ENCODE measurements at places on chromosomes 1 and 21. TPM values are rescaled to one million over a fixed set of nuclear protein-coding genes. Genes with fewer than 3 reads are reported as not detected.
A peak's percentile ranks its signal among the peaks of the same experiment; 100 is the strongest.

- H3K27me3 ChIP-seq: no peaks in the 10 kb centered on the region
- no peak overlapping the region for H3K27ac ChIP-seq
- no peak for DNase-seq
These were observed 80.3 kb downstream of the SLC35A3 start for GRCh38 chr1:100050139-100050538.

Gene ETNK2
- 0.91 TPM for total RNA-seq

Gene KDM5B
- 22.7 TPM for total RNA-seq

Gene KRTAP12-2
- total RNA-seq: not detected

Gene MYOM3
- total RNA-seq: not detected

DNA sequence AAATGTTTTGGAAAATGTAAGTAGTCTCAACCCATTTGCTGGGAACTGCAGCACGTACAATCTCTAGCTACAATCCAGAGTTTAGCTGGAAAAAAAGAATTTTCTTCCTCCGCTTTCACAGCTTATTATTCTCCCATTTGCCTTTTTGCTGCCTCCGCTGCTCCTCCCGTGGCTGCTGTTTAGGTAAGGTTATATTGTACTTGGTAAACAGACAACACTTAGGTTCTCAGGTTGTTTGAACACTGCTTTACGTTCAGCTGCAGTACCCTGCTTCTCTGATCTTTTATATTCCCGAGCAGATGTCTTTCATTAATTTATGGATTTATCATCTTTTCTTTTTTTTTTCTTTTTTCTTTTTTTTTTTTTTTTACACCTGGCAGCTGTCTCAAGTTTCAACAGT is 14.3 kb downstream of the PROX1 start:
- H3K4me3 ChIP-seq: no peak overlapping the region
- no peaks in the 10 kb centered on the region for H3K36me3 ChIP-seq
- H3K27me3 ChIP-seq: no peaks in the 10 kb centered on the region
- no peaks in the 10 kb centered on the region for H3K4me1 ChIP-seq
- H3K27ac ChIP-seq: no peak overlapping the region
- no peak for DNase-seq

DNA sequence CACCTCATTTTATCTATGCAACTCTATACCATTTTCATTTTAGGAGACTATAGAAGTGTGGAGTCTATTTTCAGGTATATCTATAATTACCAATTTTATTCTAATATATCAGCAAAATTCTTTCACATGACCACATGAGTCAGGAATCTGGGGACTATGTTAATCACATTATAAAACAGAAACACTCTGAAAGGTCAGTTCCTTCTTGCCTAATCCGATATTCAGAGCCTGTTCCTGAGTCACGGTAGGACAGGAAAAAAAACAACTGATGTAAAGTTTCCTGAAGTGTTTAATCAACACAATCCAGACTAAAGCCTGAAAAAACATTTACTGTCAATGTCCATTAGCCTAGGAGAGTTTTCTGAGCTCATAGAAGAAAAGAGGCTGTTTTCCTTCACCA is 1902.3 kb downstream of the NCAM2 start:
- H3K36me3 ChIP-seq: no peaks in the 10 kb centered on the region
- no peak overlapping the region for H3K4me3 ChIP-seq
- H3K27ac ChIP-seq: no peak overlapping the region
- H3K27me3 ChIP-seq: no peaks in the 10 kb centered on the region
- no peaks in the 10 kb centered on the region for H3K4me1 ChIP-seq

DNA sequence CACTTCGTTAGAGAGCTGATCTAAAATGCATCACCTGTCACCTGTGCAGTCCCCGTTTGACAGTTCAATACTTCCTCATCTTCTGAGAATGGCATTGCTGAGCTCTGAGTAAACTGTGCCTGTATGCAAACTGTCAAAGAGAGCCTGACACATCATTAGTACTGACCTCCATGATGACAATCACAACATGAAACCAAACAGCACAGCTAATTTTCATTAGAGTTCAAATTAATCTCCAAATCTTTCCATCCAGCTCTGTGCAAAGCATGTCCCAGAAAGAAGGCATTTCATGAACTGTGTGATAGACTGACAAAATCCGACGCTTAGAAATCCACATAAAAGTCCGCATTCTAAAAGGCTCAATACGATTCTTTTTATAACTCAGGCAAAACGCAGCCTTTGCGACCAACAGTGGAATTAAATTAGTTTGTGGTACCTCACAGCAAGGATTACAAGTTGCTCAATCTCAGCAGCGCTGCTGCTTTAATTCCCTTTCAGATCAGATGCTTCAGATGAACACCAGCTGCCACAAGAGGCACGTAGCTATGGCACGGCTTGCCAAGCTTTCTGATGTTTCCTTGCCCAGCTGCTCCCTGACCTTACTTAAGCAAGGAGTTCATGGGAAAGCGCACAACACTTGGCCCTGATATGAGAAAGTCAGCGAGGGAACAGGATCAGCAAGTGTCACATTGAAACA is 765.5 kb upstream of the PRMT6 start:
- H3K4me3 ChIP-seq: no peak overlapping the region
- DNase-seq: no peak
- H3K27ac ChIP-seq: no peak overlapping the region
- H3K27me3 ChIP-seq: no peaks in the 10 kb centered on the region
- H3K36me3 ChIP-seq: no peaks in the 10 kb centered on the region
- no peaks in the 10 kb centered on the region for H3K4me1 ChIP-seq

- no peak for DNase-seq
- no peak overlapping the region for H3K4me3 ChIP-seq
- no peaks in the 10 kb centered on the region for H3K27me3 ChIP-seq
- no peaks in the 10 kb centered on the region for H3K4me1 ChIP-seq
- H3K36me3 ChIP-seq: no peaks in the 10 kb centered on the region
These were observed 40.3 kb downstream of the RGS5 start for GRCh38 chr1:163162381-163162914.

GRCh38 chr1:93036672-93037071 is 42.4 kb upstream of the MTF2 start:
- DNase-seq: no peak
- H3K27me3 ChIP-seq: no peaks in the 10 kb centered on the region
- H3K4me1 ChIP-seq: peaks cover under 1% of the 10 kb centered on the region
- H3K4me3 ChIP-seq: no peak overlapping the region

Gene PRELP
- total RNA-seq: not detected

GRCh38 chr1:212110617-212111016 is 75.1 kb downstream of the DTL start:
- H3K27me3 ChIP-seq: no peaks in the 10 kb centered on the region
- no peaks in the 10 kb centered on the region for H3K4me1 ChIP-seq
- H3K4me3 ChIP-seq: no peak overlapping the region
- H3K27ac ChIP-seq: no peak overlapping the region

DNA sequence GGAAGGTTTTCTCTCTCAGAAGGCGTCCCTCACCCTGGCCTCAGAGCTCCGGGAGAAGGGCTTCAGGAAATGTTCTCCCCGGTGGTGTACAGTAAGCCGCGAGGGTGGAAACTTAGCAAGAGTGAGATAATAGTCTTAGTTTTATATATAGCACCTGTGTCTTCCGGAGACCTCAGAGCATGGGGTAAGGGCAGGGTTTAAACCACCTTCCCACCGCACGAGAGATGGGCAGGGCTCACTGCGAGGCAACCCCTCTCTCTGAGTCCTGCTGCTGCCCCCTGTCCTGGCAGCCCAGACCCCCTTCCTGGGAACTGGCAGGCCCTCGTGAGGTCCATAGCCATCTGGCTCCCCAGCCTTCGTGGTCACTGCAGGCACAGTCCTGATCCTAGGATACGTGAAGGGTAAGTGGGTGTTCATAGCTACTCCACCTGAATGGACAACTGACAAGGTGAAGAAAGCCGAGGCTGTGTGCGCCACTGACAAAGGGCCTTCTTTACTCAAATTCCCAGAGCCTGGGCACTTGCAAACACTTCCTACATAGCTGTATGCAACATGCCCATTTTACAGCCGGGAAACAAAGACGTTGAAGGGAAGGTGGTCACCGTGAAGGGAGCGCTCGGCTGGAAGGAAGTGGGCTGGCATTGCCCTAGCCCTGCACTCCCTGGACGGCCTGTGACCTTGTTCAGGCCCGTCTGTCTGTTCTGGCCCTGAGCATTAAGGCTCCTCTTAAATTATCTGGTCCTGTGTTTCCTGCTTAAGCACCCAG is 26.9 kb downstream of the ITPKB start:
- no peaks in the 10 kb centered on the region for H3K27me3 ChIP-seq
- peak overlapping the region; percentile 32 for H3K27ac ChIP-seq
- peak; percentile 49 for DNase-seq
- no peaks in the 10 kb centered on the region for H3K36me3 ChIP-seq
- H3K4me3 ChIP-seq: peak overlapping the region; percentile 52
